ENCODE measurements at places on chromosomes 1 and 21.

DNA sequence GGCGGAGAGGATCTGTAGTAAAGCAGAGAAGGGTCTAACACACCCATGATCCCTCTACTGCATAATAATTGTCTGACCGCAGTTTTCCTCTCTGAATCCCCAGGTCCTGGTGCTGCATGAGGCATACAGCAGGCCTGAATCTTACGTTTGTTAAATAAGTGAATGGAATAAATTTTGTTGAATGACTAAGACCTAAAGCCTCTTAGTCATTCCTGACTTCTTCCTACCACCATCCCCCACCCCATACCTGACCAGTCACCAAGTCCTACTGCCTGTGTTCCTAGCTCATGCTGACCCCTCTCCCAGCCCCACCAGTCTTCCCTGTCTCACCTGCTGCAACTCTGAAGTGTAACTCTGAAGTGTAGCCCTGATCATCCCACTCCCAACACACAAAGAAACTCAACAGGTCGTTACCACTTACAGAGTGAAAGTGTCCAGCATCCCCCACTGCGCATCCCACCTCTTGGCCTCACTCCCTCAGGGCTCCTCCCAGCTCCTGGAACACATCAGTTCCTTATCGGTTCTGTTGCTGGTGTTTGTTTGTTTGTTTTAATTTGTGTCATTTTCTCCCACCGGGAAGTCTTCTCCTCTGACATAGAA lies 9.7 kb downstream of the GJA5 start:
- no peak for DNase-seq

GRCh38 chr1:54595956-54596498 lies 27.3 kb downstream of the FAM151A start:
- DNase-seq, result no peak

GRCh38 chr1:45686015-45686287 lies 382 bp downstream of the GPBP1L1 start:
- peak; percentile 52 for DNase-seq

GRCh38 chr1:29415156-29415830 lies 179.0 kb downstream of the PTPRU start:
- no peak for DNase-seq

DNA sequence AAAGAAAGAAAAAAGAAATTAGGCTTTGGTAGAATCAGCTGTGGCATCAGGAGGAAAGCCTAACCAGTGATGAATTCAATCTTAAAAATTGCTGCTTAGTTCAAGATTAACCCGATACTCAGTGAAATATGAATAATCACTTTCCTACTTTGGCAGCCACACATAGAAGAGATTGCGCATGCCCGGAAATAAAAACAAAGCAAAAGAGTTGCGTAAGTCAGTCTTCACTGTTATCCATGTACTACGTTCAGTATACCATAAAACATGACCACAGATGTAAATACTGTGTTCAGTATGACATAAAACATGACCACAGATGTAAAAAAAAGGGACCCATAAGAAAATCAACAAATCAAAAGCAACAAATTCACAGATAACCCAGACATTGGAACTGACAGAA lies 19.2 kb downstream of the CD1D start:
- no peak for DNase-seq

- no peak for DNase-seq
Measured at GRCh38 chr1:45117766-45118165, 88.6 kb downstream of the ZSWIM5 start.

GRCh38 chr1:237012788-237013383 lies 8.6 kb upstream of the MT1HL1 start:
- no peak for DNase-seq

GRCh38 chr21:42539931-42540343 lies 26.3 kb downstream of the SLC37A1 start:
- DNase-seq, result no peak

DNA sequence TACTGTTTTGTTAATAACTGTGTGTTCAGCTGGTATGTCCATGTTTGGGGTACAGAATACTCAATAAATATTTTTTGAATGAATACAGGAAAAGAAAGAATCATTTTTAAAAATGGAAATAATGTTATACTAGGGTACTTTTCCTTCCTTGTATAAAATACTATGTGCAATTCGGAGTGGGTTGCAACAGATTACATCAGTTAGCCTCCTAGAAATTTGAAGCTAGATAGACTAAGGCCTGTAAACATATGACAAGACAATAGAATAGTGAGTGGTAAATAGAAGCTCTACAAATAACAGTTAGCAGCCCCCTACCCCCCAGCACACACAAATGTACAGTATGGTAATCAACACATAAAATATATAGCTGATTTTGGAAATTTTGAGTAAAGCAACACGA lies 195.9 kb downstream of the KCNT2 start:
- DNase-seq, result no peak

DNA sequence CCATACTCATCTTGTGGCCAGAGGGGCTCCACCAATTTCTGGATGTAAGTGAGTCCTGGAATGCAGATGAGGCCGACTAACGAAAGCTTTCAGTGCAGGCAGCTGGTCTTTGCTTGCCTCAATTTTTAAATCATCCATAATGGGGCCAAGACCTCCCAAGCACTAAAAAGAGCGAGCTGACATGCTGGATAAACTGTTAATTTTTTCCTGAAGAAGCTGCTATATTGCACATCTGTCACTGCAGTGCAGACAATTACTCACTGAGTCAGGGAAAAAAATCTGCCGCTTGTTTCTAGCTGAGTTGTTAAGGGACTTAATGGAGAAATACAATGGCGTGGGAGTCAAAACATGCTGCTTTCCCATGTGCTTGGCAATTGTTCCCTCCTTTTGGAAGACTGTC lies 205.5 kb downstream of the GPATCH2 start:
- DNase-seq, result no peak

DNA sequence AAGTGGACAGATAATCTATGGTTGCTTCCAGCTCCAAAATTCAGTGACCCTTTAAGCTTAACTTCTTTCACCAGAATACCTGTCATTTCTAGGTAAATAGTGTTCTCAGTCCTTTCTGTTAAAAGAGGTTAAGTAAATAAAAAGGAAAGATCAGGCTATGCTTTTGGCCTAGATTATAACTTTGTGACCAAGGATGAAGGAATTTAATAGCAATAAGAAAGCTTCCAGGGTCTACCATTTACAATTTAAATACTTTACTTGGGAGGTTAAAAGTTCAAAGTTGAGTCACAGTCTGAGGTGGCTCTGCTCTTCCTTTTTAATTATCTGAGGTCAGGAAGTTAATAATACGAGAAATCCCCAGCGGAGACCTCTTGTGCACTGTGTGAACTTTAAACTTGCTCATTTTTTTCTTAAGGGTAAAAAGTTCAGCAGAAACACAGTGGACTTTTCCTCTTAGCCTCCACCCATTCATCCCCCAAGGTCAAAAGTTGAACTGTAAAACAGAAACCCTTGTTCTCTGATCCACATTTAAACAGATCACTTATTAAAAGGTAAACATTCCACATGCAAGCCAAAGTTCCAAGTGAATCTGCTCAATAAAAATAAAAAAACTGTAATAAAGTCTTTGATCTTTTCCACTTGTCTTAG lies 187.1 kb downstream of the NRIP1 start:
- DNase-seq, result no peak

DNA sequence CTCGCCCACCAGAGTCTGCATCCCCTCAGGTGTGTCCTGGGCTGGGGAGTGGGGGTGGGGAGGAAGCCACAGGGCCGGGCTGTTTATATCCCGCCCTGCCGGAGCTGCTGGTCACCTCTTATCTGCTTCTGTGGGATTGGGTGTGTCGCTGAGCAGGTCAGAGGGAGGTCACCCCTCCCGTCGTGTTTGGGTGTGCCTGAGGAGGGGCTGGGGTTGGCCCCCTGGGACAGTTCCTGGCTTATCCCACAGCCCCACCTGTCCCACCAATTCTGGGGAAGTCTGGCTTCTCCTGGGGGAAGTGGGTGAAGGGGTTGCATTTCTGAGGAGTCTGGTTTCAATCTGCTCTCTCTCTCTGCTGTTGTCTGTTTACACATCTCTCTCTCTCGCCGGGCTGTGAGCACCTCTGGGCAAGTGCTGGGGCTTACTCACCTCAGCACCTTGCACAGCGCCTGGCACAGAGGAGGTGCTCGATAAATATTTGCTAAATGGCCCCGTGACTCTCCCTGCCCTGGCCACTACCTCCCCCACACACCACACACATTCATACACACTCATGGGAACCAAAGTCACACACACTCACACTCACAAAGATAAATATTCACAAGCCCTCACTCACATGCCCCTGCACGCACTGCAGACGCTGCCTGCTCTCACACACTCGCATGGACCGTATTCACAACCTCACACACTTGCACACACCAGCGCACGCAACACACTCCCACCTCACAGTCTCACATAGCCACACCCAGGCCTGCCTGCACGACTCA lies 8.3 kb downstream of the ELF3 start:
- no peak for DNase-seq

- no peak for DNase-seq
Measured at GRCh38 chr1:29362116-29362515, 125.8 kb downstream of the PTPRU start.

GRCh38 chr1:209876078-209876800 lies 48.5 kb downstream of the UTP25 start:
- no peak for DNase-seq

DNA sequence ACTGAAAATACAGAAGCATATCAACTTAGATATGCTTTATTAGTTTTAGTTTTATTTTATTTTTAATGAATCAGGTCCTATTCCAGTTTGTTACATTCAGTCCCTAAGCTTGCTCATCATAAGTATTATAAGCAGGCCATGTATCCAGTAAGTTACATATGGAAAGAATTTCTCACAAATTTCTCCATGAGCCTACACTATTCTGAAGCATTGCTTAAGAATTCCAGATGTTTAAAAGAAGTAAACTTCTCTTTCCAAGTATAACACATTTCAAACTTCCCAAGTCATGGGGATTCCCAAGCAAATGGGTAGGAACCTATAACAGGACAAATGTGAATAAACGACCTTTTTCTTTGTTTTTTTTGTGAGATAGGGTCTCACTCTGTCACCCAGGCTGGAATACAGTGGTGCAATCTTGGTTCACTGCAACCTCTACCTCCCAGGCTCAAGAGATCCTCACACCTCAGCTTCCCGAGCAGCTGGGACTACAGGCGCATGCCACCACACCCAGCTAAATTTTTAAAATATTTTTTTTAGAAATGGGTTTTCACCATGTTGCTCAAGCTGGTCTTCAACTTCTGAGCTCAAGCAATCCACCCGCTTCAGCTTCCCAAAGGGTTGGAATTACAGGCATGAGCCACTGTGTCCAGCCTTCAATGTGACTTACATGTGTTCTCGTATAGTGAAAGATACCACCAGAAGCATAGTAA lies 39.0 kb downstream of the ST7L start:
- no peak for DNase-seq

- DNase-seq, result peak; percentile 42
Measured at GRCh38 chr1:8423692-8424538, 106.0 kb downstream of the SLC45A1 start.

DNA sequence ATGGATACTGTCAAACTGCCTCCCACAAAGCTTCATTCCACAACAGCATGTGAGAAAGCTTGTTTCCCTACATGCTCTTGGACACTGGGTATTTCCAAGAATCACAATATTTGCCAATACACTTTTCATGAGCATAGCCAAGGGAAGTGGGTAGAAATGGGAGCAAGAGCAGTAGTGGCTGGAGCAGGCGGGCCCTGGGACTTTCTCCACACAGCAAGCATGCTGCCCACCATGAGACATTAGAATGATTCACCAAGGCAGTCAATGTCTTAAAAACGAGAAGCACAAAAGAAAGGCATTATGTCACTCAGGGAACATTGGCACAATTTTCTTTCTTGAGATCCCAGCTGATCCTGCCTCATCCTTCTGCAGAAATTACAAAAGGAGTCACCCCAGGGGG lies 371.6 kb upstream of the RUNX1 start:
- DNase-seq, result no peak

DNA sequence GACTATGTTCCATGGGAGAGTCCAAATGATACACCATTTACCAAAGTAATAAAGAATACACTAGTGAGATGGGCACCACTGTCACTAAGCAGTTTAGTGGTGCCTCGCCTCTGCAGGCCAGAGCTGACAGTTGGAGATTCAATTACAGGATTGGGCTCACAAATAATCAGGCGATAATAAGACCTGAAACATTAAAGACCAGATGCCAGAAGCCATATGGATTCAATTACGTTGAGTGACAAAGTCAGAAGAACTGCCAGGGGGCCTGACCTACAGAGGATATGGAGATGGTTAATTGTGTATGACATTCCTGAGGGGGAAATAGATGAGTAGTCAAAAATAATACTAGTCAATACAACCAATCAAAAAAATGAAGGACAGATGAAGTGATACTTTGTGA lies 65.2 kb upstream of the ST6GALNAC5 start:
- no peak for DNase-seq

DNA sequence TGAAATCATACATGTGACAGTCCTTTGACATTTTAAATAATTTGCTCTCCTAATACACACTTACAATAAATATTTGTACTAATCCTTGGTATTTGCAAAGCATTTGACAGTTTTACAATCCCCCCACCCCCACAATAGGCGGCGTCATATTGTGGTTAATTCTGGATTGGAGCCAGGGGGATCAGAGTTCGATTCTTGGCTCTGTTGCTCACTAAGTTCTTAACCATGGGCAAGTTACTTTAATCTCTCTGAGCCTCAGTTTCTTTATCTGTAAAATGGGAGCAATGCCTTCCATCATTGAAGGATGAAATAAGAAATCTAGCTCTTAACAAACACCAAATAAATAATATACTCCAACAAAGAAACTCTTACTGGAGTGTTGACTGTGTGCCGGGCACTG lies 23.8 kb downstream of the CACNA1S start:
- DNase-seq, result no peak

DNA sequence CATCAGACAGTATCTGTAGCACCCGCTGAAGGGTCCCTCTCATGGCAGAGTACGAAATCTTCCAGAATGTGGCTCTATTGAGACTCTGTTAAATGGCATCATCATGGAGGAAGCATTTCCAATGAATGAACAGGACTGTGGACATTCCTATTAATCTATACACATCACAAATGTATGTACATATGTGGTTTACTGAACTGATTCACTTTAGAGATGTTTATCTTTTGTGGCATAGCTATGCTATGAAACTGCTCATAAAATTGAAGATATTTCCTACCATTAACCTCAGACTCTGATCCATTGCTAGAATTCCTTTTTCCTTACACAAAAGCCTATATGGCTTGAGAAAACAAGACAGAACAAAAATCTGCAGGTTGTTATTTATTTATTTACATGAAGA lies 259.6 kb upstream of the RRP15 start:
- DNase-seq, result no peak

DNA sequence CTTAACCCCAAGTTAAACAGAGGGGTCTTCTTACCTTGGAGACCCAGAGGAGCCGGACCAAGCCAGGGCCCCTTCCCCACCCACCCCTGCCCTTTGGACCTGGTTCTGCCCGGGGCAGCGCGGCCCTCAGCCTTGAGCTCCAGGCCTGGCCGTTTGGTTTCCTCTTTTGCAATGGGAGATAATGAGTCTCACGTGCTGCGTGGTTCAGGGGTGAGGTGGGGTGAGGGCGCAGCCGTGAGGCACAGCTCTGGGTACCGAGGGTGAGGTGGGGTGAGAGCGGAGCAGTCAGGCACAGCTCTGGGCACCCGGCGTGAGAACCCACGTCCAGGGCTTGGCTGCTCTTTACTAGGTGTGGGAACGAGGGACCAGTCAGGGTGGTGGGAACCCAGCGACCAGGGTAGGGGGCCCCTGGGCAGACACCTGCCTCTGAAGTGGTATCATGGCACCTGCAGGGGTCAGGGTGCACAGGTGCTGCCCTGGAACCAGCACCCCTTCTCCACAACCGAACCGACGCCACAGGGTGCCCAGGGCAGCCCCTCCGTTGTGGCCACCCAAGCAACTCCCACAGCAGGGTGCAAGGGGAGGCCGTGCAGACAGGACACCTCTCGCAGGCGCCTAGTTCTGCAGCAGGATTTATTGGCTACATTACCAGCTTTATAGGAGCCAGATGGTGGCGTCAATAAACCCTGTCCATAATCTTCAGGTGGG lies 182.2 kb downstream of the PRDM16 start:
- DNase-seq, result no peak

All from tibial nerve (tissue), 4 donors.